ENCODE measurements at places on chromosomes 7 and 10.

DNA sequence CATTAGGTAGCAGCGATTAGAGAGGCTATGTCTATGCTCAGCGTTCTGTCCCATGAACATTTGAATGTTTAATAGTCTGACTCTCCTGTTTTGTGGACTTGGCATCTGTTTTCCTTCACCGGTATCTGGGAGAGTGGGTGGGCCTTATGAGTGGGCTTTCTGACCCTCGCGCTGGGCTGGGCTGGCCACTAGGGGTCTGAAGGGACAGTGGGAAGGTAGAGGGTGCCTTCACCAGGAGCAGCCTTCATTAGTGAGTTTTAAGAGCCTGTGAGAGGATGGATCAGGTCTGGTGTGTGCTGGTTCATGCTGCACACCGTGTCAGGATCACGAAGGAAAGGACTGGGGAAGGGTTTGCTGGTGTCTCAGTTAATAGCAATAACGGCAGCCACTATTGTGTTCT lies 33.4 kb downstream of the DCLRE1A start:
- no peak for DNase-seq

DNA sequence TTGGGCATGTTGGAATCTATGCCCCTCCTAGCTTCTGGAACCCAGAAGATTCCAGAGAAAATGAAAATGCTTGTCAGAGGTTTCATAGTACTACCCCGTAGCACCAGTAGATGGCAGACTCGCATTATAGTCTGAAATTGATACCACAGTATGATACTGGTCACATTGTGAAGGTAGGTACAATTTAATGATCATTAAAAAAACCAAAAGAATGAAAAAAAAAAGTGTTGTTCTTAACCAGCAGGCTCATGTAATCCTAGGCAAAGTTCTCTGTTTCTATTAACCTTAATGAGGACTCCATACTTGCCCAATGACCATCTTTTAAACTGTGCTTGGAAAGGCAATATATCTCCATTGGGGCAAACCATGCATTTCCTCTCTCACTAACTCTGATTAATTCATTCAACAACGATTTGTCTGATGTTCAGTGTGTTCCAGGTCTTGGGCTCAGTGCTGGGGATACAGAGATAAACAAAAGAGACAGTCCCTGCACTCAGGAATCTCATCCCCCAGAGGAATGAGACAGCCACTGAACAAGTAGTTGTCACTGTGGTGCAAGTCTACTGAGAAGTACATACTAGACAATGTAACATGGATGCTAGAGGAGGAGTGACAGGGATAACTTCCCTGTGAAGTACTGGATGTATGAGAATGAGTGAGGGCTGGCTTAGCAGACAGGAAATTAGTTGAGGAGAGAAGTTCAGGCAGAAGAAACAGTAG lies 223.5 kb upstream of the PHYHIPL start:
- no peak for DNase-seq

- no peak for DNase-seq
Measured at GRCh38 chr7:28984631-28985030, 26.5 kb upstream of the TRIL start.

DNA sequence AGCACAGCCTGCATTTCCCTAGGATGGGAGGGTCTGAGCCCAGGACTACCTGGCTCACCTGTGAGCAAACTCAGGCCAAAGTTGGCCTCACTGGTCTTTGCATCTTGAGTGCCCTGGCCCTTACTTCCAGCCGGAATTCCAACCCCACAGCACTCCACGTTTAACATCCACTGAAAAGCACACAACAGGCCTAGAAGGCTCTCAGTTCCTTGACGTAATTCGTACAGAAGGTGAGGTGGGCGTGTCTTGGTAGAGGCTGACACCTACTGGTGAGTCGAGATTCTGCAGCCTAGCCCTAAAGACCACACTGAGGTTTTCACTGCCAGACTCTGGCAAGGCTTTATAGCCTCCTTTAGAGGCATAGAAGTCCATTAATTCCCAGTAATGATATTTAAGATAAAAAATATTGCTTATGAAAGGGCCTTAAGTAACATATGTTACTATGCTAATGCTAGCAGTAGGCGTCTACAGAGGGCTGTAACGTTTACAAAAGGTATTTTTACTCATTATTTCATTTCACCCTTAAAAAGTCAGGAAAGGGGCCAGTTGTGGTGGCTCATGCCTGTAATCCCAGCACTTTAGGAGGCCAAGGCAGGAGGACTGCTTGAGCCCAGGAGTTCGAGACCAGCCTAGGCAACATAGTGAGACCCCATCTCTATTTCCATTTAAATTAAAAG lies 95.8 kb downstream of the HIP1 start:
- peak; percentile 29 for DNase-seq

- no peak for DNase-seq
Measured at GRCh38 chr10:18151356-18151890, 11.2 kb downstream of the CACNB2 start.
